NCI-H526 treated with DMSO at 0.1 percent for 48 hours (cell line): ENCODE measurements at places on chromosomes 2 and 18.

DNA sequence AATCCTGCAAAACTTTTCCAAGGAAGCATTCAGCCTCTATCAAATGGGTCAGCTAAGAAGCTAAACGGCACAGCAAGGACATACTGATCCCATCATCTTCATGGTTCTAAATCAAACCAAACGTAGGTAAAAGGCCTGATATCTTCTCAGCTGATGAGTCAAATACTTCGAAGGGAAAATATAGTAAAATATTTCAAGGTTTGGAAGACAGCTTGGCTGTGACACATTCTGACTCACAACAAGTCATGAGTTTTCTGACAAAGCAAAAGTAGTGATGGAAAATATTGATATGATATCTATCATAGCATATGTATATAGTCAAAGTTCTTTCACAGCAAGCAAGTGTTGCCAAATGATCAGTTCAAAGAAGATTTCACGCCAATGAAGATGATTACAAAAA, 31.5 kb downstream of the DOCK10 start:
- no peak for DNase-seq

- DNase-seq = no peak
Observed at GRCh38 chr2:85873679-85874078, 15.1 kb downstream of the ST3GAL5 start.

GRCh38 chr18:31618801-31619200, 27.1 kb downstream of the TTR start:
- no peak for DNase-seq

DNA sequence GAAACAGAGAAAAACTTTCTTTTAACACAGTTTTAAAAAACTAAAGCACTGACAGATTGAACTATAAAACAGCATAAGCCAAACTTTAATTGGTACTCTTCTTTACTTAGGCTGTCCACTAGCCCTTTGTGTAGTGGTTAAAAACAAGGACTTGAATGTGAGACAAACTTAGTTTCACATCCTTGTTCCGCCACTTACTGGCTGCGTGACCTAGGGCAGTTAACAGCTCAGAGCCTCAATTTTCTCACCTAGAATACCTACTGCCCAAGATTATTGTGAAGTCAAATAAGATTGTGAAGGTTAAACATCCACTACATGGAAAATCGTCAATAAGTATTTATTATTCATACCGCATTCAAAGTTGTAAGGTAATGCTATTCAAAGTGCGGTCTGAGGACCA, 2.0 kb downstream of the WDR35 start:
- no peak for DNase-seq

DNA sequence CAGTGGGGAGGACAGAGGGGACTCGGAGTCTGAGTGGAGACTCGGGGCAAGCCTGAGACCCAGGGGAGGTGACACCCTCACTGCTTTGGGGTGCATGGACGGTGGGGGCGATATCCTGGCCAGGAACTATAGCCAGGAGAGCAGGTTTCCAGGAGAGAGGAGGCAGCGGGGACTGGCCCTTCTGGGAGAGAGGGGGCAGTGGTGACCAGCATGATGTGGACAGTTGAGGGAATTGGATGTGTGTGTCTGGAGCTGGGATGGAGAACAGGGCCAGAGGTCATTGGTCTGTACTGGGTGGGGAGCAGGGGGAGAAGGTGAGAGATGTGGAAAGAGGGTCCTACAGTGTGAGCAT, 63.6 kb downstream of the ACKR3 start:
- DNase-seq = no peak

DNA sequence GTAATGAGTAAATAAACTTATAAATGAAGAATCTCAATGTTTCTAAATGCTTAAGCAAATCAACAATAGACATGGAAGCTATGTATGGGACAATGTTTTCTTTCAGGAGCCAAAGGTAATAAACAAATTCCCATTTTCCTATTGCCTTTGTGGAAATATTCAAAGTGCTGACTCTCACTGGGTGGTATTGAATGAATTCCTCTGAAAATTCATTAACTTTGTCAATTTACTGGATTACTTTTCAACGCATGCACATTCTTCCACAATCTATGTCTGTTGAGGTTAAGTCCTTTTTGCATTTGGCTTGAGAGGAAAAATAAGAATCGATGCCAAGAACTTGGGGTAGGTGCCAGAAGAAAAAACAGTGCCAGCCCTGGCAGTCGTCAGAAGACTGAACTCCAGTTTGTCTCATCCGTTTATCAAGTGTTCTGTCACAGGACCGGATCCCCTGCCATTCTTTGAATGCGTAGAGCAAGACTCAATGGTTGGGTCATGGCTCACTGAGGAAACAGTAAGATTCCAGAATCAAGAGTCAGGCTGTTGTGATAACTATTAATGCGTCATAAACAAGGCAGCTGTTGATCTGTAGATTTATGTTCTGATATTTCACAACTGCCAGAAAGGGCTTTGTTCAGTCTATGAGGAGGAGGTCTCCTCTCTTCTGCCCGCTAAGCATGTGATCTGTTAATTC, 133.3 kb downstream of the GFPT1 start:
- DNase-seq = no peak

DNA sequence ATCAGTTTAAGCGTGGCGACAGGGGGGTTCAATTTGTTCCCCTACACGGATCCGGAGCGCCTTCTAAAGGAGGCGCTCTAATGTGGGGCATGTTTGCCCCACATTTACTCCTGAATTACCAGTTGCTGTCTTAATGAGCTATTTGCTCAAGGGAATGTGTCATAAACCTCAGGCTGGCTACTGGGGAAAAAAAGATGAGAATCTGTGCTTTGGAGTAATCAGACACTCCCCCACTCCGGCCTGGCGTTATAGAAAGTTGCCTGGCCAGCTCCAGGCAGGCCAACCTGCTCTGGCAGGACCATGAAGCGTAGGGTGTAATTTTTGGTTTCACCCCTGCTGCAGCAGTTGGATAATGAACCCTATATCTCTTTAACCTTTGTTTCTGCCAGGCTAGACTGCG, 31.0 kb upstream of the MAP3K20 start:
- no peak for DNase-seq

DNA sequence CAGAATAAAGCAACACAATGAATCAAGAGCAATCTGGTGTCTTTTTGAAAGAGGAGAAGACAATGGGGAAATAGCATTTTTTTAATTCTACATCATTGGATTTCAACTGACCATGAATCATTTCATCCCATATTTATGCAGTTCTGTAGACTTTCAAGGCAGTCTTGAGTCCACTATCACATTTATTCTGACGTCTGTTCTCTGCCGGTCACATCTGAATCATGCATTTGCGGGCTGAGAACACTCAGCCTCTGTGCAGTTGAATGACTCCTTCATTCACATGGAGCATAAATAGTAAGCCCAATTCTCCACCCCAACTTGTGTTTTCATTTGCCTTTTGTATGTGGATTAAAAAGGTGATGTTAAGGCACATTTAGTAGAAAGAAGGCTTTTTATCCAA, 128.2 kb downstream of the AKAIN1 start:
- no peak for DNase-seq

DNA sequence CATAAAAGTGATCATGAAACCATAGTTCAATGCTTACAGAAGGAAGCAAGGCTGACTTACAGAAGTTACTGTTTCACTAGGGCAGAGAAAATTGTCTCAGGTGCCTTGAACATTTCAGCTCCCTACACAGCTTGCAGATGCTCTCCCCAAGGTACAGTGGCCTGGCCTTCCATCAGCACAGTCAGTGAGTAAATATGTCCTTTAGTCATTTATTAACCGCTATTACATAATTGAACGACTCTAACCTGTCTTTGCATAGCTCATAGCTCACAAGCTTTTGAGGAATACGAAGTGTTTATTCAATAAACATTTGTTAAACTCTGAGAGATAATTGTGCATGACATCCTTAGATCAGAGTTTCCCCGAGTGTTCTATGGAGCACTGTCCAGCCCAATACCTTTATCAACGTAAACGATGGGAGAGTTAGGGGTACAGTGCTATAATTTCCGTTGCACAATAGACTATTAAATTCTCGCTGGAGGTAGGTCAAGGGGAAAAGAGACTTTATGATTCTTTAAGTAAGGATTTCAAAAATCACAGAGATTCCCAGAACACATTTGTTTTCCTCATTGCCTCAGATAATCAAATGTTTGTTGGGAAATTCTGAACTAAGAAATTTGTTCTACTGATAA, 677.8 kb downstream of the TSN start:
- no peak for DNase-seq

DNA sequence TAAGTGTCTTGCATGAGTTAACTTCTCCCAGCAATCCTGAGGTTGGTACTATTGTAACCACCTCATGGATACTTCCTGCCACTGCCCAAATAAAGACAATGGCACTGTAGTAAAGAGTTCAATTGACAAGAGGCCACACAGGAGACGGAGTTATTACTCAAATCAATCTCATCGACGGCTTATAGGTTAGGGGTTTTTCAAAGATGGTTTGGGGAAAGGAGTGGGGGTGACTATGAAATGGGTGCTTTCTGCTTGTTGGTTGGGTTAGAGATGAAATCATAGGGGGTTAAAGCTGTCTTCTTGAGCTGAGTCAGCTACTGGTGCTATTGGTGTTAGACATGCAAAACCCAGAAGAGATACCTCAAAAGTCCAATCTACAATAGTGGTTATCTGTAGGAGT, 1258.0 kb upstream of the ZEB2 start:
- no peak for DNase-seq

DNA sequence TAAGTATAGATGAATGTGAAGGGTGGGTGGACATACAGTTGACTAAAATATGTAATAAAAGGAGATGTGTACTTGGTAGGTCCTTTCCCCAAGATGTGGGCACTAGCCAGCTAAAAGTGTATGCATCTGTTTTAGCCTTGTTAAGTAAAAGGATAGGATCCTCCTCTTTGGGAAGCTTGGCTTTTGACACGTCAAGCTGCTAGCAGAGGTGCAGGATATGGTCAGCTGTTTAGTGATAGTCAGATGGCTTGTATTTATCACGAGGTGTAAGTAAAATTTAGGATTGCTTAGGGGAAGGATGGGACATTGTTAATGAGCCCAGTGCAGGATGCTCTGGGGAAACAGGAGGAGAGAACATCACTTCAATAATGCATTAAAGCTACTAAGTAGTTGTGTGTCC, 1.5 kb downstream of the MFSD6 start:
- DNase-seq = peak; percentile 55

- no peak for DNase-seq
Observed at GRCh38 chr2:20190876-20191713, 33.8 kb downstream of the SDC1 start.

DNA sequence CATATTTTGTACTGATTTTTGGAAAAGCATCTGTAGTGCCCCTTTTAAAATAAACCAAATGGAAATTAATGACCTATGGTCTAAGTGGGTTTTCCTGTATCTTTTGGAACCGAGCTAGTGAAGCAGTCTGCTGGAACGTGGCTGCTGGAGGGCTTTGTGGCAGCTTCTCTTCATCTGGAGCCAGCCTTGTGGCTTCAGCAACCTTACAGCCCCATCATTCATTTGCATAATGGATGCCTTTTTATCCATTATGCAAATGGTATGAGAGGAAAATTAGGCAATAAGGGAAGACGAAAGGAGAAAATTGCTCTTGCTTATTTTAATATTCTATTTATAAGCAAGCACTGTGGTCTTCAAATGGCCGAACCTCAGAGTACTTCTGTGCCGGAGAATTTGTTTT, 421.0 kb downstream of the PARD3B start:
- DNase-seq = peak; percentile 81

DNA sequence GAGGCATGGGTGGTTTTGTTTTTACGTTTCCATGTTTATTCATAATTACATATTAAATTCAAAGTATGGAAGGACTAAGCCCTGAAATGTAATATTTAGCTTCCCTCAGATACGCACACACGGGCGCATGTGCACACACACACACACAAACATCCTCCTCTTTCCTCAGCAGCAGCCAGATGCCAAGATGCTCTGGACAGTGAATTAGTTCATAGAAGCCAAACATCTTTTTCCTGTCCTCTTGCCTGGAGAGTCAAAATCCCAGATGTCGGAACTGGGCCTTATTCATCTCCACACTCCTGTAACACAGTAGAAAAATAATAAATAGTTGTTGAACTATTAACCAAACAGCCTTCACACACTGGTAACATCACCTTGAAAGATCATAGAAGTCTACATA, 273.1 kb downstream of the SP3 start:
- no peak for DNase-seq

DNA sequence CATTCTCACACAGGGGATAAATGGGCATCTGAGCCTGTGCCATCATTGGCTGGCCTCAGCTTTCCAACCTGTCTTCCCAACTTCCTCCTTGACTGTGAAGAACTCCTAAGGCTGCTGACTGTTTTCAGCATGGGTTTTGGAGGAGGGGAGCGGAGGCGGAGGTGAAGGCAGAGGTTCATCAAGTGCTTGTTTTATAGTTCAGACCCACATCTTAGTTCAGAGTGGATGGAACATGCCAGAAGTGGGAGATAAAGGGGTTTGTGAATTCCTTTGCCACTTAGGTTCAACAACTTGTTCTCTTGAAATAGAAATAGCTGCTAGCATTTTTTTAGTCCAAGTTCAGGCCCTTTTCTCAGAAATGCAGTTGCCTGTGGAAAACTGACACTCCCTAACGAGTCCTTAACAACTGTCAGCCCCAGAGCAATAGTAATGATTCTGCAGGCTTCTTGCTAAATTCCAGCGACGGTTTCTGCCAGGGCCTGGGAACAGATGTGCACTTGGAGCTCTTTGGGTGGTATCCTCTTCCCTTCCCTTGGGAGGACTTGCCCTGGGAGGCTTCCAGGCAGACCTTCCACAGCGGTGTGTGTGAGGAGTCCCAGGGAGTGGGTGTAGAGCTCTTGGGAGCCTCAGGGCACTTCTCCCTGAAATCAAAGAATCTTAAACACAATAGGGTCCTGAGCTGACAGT, 30.1 kb upstream of the ITGA6 start:
- no peak for DNase-seq

DNA sequence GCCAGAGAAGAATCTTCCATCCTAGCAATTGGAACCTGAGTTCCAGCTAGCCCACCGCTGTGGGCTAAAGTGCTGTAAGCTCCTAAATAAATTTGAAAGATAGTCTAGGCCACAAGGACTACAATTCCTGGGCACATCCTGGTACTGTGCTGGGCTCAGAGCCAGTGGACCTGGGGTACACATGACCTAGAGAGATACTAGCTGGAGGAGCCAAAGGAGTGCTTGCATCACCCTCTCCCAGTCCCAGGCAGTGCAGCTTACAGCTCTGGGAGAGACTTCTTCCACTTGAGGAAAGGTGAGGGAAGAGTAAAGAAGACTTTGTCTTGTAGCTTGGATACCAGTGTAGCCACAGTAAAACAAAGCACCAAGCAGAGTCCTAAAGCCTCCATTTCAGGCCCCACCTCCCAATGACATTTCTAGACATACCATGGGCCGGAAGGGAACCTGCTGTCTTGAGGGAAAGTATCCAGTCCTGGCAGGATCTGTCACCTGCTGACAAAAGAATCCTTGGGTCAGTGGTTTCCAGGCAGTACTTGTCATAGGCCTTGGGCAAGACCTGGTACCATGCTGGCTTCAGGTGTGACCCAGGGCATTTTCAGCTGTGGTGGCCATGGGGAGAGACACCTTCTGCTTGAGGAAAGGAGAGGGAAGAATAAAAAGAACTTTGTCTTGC, 89.5 kb downstream of the TMEM185B start:
- no peak for DNase-seq

GRCh38 chr2:222959358-222959757, 92.6 kb upstream of the KCNE4 start:
- DNase-seq = no peak
